ENCODE measurements at places on chromosomes 5 and 9.

- peak; percentile 27 for DNase-seq
Measured at GRCh38 chr5:105506692-105507277, 1944.2 kb upstream of the NUDT12 start.

- DNase-seq = peak; percentile 41
Measured at GRCh38 chr9:137294681-137295237, 7.3 kb downstream of the NRARP start.

- DNase-seq = no peak
Measured at GRCh38 chr5:995318-995717, 13.3 kb upstream of the NKD2 start.

DNA sequence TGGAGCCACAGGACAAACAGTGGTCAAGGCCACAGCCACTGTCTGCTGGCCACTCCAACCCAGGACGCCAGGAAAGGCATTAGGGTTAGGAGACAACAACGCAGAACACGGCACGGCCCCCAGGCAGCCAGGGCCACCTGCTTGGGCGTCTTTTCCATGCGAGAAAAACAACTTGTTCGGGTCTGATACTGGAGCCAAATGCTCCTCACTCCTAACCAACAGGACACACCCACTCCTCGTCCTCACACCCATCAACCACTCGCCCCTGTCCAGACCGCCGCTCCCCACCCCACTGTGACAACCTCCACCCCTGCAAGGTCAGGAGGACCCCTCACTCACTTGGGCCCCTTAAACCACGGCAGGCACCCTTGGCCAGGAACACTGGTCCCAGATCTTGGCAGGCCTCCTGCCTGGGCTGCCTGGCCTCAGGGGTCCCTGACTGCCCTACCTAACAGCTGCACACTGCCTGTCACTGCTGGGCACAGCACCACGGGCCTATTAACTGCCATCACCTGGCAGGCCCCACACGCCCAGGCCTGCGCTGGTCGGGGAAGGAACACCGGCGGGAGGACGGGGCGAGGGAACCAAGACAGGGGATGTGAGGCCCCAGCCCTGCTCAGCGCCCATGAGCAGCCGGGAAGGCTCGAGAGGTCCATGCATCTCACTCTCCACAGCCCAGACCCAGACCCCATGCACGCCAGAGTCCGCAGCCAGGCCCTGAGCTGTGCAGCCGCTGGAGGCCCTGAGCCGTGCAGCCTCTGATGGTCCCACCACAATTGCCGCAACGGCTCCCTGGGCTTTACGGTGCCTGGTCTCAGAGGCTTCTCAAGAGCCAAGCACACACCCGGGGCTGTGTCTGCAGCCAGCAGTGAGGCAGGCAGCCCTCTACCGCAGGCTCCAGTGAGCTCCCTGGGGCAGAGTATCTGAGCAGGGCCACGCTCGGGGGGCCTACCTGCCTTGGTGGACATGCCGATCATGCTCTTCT, 13.8 kb downstream of the CLPTM1L start:
- no peak for DNase-seq

GRCh38 chr5:40995801-40996586, 75.1 kb downstream of the MROH2B start:
- no peak for DNase-seq

- no peak for DNase-seq
Measured at GRCh38 chr5:78905084-78905938, 79.8 kb downstream of the ARSB start.

- no peak for DNase-seq
Measured at GRCh38 chr5:76366596-76366995, 36.5 kb upstream of the IQGAP2 start.

GRCh38 chr9:21758540-21758939, 43.9 kb upstream of the MTAP start:
- no peak for DNase-seq

DNA sequence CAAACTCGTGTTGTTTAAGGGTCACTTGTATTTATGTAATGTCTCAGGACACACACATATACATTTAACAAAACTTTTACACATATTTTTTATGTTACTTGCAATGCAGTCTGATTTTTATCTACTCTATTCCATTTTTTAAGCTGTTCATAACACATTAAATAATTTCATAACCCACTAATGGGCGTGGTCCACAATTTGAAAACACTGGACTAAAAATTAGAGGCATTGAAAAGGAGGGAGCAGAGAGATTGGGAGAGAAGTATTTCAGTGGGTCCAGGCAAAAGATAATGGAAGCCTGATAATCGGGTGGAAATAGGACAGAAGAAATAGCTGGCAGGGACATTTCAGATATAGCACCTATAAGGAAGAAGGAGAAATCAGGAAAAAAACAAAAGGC, 597.3 kb upstream of the CLINT1 start:
- DNase-seq = no peak

- DNase-seq = peak; percentile 60
Measured at GRCh38 chr5:166401391-166401790, 1890.1 kb upstream of the WWC1 start.

- DNase-seq = no peak
Measured at GRCh38 chr5:33509036-33509435, 68.3 kb downstream of the TARS1 start.

- DNase-seq = no peak
Measured at GRCh38 chr5:83780699-83781350, 60.2 kb upstream of the HAPLN1 start.

- DNase-seq = peak; percentile 18
Measured at GRCh38 chr5:83077662-83078261, 415 bp downstream of the XRCC4 start.

DNA sequence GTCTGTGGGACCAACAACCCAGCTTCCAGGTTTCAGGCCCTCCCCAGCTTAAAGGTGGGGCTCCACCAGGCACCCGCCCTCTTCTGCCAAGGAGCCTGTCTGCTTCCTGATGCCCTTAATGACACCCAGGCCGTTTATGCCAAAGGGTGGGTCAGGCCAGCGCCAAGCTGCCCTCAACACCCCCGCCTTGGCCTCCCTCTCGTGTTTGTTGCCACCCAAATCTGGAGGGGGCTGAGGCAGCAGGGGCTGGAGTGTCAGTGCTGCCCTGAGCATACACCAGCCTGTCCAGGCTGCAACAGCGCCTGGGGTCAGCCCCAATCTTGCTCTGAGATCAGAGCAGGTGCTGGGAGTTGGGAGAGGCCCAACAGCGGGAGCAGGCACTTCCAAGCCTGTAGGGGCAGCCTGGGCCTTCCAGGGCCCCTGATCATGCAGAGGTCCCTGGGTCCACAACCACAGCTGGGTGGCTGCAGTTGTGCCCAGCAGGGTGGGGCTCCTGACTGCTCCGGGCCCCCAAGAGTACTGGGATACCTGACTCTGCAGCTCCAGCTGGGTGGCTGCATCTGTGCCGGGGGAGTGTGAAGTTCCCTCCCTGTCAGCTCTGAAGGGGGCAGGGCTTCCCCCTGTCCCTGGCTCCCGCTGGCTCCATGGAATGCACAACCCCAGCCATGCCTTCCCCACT, 34.5 kb upstream of the TYRP1 start:
- no peak for DNase-seq

DNA sequence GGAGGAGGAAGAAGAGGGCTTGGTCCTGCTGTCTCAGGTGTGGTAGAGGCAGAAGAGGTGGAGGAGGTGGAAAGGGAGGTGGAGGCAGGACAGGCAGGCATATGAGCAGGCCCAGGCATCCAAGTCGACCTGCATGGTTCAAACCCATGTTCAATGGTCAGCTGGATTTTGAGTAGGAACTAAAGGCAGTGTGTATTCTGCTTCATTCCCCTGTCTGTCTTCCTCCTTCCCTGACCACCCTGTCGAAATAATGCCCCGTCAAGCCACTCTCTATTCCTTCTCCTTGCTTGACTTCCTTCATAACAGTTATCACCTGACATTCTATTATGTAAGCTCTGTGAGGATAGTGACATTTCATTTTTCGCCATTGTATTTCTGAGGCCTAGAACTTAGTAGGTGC, 34.8 kb downstream of the ATP6V0E1 start:
- no peak for DNase-seq

DNA sequence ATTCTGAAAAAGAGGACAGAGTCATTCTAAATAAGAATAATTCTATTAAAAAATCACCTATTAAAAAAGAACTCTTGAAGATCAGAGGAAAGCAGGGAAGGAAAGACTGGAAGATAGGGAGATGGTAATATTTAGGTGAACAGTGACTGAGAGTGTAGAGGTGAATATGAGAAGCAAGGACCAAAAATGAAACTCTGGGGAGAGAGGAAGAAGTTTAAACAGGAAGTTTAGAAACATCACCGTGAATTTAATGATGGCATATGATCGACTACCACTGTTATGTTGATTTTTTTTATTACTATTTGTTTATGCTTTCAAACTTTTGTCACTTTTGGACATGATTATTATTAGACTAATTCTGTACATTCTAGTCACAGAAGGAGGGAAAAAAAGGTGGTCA, 1.7 kb upstream of the SPINK6 start:
- DNase-seq = no peak

GRCh38 chr9:79134654-79135053, 437.1 kb upstream of the TLE4 start:
- DNase-seq = peak; percentile 22

DNA sequence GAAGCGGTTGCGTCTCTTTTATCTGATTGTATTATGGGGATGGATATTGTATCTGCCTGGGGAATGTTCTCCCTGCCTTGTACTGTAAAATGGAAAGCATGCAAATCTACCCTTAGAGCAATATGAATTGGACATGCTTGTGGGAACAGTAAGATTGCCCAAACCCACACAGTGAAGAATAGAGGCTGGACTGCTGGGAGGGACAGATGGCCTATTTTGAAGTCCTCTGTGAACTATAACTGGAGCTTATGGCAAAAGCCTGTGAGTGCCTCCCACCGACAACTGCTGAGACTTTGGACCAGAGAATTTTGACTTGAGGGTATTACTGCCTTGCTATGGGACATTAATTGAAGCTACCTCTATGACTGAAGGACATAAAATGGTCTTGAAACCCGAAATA, 168.9 kb downstream of the ERCC6L2 start:
- DNase-seq = no peak

DNA sequence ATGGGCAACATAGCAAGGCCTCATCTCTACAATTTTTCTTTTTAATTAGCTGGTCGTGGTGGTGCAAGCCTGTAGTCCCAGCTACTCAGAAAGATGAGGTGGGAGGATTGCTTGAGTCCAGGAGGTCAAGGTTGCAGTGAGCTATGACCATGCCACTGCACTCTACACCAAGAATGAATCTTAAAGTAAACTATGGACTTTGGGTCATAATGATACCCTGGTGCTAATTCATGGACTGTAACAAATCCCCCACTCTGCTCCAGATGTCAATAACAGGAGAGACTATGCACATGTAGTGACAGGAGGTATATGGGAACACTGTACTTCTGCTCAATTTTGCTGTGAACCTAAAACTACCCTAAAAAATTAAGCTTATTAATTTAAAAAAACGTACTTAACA, 155.4 kb downstream of the CEMIP2 start:
- no peak for DNase-seq

DNA sequence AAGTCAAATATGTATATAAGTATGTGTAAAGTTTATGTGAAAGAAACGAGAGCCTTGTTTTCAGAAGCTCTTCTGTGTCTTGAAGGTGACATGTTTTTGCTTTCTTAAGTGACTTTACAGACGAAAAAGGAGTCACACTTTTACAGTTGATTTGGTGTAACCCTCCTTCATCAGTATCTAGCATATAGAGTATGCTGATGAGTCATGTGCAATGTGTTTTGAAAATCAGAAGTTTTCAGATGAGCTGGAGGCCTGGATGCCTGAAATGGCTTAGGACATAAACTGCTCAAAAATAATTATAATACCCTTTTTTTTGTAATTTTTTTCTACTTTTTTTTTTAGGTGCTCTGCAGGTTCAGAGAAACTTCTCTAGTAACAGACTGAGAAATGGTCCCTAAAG, 209.5 kb downstream of the CD180 start:
- DNase-seq = no peak

DNA sequence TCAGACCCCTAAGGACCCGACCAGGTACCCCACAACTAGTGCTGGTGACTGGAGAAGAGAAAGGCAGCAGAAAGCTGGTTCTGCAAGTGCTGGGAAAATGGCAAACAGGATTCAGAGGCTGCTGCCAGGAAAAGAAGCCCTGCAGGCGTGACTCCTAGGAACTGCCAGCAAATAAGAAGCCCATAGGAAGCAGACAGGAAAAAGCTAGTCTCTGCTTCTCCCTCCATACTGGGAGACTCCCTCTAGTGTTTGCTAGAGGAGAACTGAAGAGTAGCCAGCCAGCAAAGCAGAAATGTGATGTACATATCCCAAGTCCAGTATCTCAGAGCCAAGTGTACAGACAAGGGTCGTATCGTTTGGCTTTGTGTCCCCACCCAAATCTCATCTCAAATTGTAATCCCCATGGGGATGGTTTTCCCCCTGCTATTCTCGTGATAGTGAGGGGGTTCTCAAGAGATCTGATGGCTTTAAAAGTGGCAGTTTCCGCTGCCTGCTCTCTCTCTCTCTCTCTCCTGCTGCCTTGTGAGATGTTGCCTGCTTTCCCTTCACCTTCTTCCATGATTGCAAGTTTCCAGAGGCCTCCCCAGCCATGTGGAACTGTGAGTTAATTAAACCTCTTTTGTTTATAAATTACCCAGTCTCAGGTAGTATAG, 38.1 kb upstream of the TUSC1 start:
- peak; percentile 20 for DNase-seq

DNA sequence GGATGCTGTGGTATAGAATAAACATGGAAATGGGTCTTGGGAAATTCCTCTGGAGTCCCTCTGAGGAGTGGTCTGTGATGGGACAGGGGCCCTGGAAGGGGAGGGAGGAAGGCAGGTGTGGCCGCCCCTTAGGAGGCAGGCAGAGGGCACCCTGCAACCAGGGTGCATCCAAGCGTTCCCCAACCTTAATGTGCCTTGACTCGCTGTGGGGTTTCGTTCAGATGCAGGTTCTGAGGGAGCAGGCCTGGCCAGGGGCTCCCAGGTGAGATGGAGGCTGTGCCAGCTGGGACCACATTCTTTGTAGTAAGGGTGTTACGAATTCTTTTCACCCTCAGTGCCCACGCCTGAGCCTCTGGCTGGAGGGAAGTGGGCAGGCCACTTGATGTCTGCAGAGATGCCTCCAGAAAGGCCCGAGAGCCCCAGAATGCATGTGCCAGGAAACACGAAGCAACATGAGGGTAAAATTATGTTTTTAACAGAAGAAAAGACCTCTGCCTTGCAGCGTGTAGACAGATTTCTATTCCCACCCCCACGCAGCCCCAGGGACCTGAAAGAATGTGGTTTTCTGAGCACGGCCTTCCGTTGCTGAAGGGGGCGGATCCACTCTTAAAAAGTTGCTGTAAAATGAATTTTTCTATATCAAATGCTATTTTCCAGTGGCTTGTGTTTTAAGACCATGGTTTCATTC, 150.4 kb upstream of the IER5L start:
- DNase-seq = no peak

- no peak for DNase-seq
Measured at GRCh38 chr5:502325-503079, 21.7 kb downstream of the SLC9A3 start.

Data from glutamatergic neuron (in vitro differentiated cells).